Right atrium auricular region (tissue), 2 donors: ENCODE measurements at places on chromosomes 4 and X.

DNA sequence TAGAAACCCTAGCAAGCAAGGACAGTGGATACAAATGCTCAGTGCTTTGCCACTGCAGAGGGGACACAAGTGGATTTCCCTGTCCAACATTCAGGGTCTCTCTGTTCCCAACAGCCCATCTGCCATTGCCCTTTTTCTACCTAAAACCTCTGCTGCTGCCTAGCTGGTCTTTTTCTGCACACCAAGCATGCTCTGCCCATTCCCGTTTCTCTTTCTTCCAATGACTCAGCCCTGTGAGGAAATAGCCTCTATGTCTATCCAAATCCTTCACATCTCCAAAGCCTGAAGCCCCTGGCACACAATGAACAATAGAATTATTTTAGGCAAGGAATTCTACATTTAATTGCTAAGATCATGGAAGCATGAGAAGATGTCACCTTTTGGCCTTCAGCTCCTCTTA, 5.7 kb upstream of the AMELX start:
- no peak for DNase-seq

DNA sequence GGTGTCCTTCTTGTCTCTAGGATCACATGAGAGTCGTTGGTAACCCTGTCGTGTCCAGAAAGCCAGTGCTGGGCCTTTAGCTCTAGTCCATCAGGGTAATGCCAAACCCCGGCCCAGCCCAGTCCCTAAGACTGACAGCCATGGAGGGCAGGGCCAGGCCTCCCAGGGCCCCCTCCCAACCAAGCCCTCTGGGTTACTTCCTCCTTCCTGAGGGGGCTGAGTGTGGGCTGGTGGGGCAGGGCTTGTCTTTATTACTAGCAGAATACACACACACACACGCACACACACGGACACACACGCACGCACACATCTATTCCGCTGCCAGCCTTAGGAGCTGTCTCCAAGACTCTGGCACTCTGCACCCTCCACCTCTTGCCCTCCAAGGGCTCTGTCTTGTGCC, 35.6 kb upstream of the CDKN2AIP start:
- no peak for DNase-seq

- DNase-seq = no peak
Observed at GRCh38 chr4:102761906-102762305, 1.1 kb upstream of the MANBA start.

DNA sequence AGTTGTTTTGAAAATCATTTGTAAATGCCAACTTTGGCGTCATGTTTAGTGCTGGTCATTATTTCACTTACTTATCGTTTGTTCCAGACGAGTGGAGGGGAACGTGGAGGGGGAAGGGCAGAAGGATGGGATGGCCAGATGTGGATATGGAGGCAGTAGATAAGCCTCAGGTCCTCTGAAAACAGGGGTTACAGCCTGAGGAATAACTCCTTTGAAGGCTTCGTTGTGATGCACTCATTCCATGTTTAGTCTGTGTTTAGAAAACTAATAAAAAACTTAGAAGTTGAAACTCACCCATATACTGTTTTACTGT, 1.1 kb downstream of the MOB1B start:
- no peak for DNase-seq

DNA sequence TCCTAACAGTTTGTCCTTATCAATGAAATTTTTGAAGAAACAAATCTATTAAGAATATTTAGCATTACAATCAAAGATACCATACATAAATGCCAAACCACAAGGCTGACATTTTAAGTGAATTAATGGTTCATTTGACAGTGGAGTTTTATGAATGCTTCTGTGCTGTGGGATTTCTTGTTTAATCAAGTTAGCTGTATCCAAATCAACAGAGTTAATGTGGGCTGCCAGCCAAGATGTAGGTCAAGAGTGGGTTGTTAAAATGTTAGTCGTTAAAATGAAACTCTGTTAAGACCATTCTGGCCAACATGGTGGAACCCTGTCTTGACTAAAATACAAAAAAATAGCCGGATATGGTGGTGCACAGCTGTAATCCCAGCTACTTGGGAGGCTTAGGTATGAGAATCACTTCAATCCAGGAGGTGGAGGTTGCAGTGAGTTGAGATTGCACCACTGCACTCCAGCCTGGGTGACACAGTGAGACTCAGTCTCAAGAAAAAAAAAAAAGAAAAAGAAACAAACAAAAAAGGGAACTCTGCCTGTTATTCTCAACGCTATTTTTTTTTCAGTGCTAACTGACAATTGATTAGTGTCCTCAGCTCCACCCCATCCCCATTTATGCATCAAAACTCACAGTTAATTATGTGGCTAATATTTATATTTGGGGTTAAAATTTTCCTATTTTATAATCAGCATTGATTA, 20.2 kb downstream of the GPAT3 start:
- no peak for DNase-seq

GRCh38 chr4:180539284-180539683, 1703.9 kb upstream of the TENM3 start:
- no peak for DNase-seq

GRCh38 chr4:183411291-183411861, 33.1 kb upstream of the CDKN2AIP start:
- no peak for DNase-seq

DNA sequence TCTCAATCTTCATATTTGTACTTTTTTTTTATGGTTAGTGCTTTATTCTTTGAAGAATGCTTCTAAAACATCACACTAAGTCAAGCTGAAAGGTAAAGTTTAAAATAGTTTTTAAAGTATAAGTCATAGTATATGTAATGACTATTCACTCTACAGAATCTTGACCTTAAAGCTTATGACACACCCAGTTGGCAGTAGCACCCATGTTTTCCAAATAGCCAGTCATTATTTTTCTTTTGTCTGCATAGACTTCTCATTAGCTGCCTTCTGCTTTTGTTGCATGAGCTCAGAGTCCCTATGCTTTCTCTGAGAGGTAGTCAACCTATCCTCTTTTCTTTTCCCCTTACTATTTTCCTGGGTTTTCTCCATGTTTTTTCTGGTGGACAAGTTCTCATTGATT, 231.5 kb downstream of the PCDH18 start:
- no peak for DNase-seq

GRCh38 chr4:88451205-88451604, 5.7 kb upstream of the HERC5 start:
- no peak for DNase-seq

- no peak for DNase-seq
Observed at GRCh38 chr4:101697266-101697665, 93.3 kb upstream of the BANK1 start.

DNA sequence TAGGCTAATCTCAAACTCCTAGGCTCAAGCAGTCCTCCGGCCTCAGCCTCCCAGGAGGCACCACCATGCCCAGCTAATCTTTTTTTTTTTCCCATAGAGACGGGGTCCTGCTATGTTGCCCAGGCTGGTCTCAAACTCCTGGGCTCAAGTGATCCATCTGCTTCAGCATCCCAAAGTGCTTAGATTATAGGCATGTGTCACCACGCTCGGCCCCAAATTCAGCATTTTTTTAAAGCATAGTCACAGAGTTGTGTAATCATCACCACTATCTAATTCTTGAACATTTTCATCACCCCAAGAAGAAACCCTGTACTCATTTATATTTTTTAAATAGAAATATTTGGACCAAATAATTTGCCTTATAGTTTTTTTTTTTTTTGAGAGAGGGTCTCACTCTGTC, 10.3 kb downstream of the CENPI start:
- no peak for DNase-seq

- no peak for DNase-seq
Observed at GRCh38 chr4:133156556-133156955, 7.5 kb downstream of the PCDH10 start.

DNA sequence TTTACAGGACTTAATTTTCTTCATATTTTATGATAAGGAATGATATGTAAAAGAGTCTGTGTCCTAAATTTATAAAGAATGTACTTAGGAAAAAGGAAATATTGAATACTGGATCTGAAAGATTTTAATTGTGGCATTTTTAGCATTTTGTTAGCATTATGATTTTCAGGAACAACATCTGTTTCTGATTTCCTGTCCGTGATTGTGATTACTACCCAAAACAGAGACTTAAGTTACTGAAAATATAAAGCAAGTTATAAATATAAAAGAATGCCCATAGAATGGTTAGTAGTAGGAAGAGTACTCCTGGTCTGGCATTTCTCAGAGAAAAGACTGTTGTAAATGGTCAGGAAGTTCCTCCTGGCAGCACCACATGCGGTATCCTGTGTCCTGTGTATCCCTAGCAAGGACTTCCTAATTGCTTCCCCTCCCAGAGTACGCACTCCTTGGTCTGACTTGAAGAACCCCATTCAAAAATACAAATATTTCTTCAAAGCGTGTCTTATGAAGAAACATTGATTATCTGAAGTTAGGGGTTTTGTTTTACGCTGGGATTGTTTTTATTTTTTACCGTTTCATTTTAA, 88.9 kb downstream of the RS1 start:
- DNase-seq = no peak

DNA sequence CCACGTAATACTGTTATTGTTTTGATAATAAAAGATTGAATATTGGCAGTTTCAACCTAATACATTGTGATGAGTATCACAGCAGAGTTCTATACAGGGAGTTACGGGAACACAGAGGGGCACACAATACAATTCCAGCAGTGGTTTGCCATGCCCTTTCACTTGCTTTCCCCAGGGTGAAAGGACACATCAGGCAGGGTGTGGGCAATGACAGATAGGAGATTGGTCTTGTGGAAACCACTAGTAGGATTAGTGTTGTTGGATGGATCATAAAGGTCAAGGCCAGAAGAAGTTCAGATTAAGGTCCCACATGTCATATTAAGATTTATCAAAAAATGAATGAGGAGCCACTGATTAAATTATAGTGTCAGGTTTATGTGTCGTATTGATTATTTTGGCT, 8.1 kb downstream of the HSD17B11 start:
- DNase-seq = no peak

GRCh38 chr4:167114416-167114971, 119.8 kb downstream of the SPOCK3 start:
- DNase-seq = no peak

DNA sequence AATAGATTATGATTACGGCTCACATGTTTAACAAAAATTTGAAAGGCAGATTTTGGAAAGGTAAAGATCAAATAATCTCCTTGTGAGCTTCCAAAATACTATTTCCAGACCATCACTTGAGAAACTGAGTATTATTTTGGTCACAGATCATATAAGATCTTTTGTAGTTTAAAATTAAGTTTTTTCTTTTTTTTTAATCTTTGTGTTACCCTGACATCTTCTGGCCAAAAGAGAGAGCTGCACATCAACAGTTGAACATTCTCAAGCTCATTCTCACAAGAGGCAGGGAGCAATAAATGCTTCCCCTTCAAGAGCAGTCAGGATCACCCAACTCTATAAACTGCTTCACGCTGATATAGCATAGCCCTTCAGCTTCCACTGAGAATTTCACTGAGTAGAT, 15.9 kb downstream of the TMEM192 start:
- peak; percentile 9 for DNase-seq

GRCh38 chrX:52078131-52078530, 9.1 kb upstream of the MAGED4B start:
- no peak for DNase-seq

DNA sequence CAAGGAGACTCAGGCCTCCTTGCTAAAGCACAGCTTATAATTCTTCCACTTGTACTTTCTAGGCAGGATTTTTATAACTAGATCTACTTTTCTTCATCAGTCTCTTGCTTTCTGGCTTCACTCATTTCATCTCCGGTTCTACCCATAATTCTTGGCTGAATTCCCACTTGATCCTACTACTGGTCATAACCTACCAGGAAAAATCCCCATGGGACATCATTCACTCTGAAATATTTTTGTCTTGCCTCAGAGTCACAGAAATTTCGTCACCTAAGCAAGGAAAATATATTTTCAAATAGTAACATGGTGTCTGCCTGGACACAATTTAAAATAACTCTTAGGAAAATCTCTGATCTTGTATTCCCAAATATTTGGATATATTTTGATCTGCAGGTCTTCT, 122.3 kb downstream of the TEX13A start:
- no peak for DNase-seq

DNA sequence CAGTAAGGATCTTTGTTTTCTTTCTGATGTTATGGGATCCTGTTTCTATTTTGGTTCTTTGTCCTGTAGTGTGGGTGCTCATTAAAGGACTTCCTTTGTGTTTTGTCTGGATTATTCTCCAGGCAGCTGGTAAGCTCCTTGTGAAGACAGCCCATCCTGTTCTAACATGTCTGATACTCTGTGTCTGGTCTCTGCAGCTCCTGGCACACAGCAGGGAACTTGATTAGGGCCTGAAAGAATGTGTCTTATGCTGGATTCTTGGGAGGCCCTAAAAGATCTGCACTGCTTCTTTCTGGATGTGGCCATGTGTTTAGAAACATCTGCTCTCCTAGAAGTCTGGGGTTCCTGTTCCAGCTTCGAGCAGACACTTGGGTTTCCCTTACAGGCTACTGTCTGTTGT, 38.1 kb upstream of the ATXN3L start:
- no peak for DNase-seq

DNA sequence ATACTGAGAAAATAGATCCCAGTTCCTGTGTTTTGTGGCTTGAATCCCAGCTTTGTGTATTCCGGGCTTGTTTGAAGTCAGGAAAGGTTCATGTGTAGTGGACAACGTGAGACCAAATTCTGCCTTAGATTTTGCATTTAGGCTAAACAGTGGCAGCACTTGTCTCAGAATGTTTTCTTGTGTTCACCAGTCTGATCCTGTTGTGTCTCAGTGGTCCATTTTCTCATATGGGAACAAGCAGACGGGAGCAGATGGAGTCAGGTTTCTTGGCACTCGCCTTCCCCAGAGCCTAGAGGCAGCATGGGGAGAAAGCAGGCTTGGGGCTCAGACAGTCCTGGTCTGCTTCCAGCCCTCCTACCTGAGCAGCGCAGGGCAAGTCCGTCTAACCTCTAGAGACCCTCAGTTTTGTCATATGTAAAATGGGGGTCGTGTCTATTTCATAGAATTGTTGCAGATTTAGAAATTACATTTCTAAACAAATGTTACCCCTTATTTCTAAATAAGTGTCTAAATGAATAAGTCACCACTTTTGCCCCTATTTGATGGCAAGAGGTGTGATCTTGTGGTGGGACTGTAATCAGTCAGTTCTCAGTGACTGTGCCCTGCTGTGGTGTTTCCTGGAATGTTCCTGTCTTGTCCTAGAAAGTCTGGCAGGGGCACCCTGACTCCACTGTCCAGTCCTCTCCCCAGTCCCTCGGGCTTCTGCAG, 28.3 kb upstream of the MSANTD1 start:
- no peak for DNase-seq

GRCh38 chr4:10605031-10605430, 79.5 kb downstream of the CLNK start:
- no peak for DNase-seq

DNA sequence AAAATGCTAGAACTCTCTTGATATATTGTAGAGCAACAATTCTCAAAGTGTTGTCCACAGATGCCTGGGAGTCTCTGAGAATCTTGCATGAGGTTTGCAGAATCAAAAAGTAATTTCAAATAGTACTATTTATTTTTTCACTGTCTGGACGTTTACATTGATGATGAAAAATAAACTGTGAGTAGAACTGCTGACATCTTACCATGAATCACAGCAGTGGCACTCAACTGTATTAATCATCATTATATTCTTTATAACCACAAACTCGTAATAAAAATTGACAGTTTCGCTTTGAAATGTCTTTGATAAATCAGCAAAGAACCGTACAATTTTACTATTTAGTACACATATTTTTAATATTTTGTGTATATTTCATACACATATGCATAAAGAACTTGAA, 94.5 kb downstream of the NAF1 start:
- no peak for DNase-seq

GRCh38 chrX:54030329-54030728, 13.9 kb downstream of the PHF8 start:
- no peak for DNase-seq
